A549 (cell line): ENCODE measurements at places on chromosomes 4 and X.
A peak's percentile ranks its signal among the peaks of the same experiment; 100 is the strongest.

DNA sequence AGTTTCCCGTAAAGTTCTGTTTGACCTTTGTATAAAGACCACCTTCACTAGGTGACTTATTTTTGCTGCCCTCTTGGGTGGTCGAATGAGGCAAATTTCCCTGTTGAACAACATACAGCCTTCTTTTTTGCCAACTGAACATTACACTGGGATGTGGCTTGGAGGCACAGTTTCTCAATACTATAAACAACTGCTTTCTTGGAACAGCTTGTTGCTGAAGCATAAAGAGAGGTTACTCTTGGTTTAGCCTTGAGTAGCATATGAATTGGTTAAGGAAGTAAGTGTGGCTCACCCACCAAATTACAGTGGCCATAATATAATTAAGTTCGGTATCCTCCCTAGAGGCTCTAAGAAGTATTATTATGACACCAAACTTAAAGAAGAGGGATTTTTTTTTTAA is 40.0 kb downstream of the HHIP start:
- no peak for DNase-seq

DNA sequence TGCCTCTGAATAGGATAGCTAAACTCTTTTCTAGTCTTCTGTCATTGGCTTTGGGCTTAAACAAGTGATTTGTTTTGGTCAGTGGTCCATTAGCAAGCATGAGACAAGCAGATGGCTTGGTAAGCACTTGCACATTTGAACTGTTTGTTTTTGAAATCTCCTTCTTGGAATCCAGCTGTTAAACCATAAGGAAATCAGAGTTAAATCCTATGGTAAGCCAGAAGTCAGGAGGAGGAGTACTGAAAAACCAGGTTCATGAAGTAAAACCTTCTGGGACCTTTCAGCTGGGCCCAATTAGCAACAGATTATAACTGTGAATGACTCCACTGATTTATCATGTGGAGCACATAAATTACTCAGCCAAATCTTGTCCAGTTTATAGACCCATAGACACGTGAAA is 1042.5 kb upstream of the PABPC4L start:
- no peak for DNase-seq

- DNase-seq: no peak
These were observed 37.7 kb downstream of the PARM1 start for GRCh38 chr4:74970577-74970976.

- DNase-seq: no peak
These were observed 153.0 kb upstream of the TENM3 start for GRCh38 chr4:182090186-182090585.

DNA sequence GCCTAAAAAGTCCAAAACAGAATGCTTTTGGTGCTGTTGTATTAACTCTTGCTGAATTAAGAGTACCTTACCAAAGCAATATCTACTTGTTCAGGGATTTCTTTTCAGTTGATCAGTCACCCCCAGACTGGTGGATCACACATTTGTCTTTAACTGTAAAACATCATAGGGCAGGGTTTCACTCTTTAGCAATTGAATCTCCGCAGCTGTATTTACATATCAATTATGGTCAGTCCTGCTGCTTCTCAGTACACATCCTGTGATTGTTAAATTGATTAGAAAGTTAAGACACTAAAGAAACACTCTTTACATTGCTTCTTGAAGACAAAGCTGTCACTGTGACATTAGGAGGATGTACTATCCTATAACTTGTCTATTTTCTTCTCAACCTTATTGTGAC is 277.1 kb upstream of the ADGRL3 start:
- no peak for DNase-seq

DNA sequence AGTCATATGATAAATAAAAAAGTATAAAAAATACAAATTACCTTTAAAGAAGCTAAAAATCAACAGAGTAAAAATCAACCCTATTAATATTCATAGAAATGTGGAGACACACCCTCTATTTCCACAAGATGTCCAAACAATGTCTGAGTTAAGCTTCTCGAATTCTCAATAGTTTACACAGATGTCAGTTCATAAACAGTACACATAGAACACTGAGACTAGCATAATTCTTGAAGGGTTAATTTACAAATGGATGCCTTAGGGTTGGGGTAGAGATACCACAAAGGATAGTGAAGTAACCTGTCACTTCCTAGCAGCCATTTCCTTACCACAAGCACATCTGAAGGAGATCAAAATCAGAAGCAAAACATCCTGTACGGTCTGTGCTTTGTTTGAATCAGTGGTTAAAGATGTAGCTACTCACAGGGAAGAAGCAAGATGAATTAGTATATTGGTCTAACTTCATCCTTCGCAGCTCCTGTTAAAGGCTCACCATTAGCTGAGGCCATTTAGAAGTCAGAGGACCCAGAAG is 2393.9 kb downstream of the ARAP2 start:
- DNase-seq: no peak

DNA sequence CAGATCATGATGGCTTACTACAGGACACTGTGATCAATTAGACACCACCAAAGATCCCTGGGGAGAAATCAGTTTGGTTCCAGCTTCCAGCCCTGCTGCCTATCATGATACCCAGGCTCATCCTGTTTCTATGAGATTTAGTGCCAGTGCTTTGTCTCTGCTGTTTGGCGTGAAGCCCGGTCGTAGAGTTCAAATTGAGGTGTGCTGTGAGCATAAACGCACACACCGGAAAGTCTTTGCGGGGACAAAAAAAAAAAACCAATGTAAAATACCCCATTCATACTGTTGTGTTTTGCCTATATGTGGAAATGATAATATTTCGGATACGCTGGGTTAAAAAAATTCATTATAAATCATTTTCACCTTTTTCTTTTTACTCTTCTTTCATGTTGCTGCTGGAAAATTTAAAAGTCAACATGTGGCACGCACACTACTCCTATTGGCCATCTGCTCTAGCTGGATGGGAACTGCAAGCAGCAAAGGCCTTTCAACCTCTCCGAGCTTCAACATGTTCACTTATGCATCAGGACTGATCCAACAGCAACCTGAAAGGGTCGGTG is 607 bp upstream of the DKC1 start:
- no peak for DNase-seq

DNA sequence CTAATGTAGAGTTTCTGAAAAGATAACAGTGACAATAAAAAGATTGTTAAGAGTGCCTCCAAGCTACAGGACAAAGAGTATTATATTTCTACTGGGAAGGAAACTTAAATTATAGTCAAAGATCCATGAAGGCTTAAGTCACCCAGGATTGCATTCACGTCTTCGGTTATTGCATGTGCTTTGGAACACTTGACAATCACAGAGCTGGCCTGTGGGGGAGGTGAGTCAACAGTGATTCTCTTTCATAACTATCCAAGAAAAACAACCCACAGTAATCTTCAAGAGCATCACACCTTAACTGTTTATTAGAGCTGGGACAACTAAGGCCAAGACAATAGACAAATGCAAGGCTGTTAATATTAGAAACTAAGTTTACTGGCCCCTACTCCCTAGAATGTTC is 40.3 kb downstream of the PDGFC start:
- DNase-seq: peak; percentile 78

DNA sequence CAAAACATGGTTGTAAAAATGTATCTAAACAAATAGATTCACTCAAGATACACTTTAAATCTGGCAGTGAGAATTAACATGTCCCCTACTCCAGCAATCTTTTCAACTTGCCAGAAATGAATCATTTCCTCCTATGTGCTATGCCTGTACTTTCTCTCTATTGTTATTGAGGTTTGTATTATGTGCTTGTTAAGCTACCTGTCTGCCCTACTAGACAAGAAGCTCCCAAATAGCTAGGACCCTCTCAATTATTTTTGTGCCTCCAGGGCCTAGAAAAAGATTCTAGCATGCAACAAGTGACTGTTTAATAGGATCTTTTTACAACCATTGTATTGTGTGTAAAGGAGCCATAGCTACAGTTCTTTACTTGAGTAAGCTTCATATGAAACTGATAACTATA is 3.5 kb upstream of the SAP30 start:
- DNase-seq: no peak

DNA sequence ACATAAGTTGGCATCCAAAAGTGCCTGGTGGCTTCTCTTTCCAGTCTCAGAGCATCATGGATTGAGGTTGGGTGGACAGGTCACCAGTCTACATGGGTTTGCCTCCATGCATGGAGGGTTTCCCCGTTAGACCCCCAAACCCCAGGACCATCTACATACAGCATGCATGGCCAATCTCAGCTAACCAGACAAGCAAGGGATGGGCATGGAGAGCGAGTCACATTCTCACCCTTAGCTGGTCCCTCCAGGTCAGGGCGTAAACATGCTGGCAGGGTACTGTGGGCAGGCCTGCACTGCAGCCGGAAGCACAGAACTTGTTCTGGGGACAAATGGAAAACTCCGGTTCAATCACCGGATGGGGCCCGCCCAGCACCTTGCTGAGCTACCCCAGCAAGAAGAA is 37.3 kb downstream of the HCCS start:
- no peak for DNase-seq
